ENCODE measurements at places on chromosomes 1 and 21.

DNA sequence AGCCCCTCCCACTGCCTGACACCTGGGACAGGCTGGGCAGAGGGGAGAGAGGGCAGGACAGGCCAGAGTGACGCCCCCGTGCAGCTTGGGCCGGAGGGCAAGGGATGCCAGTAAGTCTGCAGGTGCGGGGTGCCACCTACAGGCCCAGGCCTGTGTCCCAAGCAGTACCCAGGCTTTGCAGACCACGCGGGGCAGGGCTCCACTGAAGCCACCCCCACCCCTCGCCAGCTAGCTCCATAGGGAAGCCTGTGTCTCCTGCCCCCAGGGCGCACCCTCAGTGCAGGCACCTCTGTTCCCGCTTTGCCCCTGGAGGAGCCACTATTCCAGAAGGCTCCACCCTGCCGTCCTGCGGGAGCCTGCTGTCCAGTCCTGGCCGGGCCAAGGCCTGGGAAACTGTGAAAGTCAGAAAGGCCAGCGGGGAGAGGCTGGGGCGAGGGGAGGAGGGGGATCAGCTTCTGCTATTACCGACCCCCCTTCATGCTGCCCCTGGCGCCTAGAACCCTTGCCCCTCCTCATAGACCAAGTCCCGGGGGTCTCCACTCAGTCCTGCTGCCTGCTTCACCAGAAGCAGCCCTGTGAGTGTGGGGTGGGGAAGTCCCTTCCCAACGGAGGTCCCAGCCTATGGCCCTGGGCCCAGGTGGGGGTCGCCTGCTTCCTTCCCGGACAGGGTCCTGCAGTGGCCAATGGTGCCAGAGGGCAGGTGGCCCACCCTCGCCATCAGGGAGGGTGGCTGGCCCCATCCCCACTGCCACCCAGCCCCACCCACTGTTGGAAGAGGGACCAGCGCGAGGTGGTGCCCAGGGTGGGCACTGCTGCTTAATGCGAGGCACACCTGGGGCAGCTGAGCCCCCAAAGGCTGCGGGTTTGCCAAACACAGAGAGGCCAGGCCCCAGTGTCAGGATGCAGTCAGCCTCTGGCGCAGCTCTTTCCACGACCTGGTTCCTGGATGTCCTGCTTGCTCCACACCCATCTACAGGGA is 54.4 kb downstream of the KCNAB2 start:
- no peak for DNase-seq

- no peak for DNase-seq
Observed at GRCh38 chr1:240526312-240526711, 85.6 kb downstream of the GREM2 start.

DNA sequence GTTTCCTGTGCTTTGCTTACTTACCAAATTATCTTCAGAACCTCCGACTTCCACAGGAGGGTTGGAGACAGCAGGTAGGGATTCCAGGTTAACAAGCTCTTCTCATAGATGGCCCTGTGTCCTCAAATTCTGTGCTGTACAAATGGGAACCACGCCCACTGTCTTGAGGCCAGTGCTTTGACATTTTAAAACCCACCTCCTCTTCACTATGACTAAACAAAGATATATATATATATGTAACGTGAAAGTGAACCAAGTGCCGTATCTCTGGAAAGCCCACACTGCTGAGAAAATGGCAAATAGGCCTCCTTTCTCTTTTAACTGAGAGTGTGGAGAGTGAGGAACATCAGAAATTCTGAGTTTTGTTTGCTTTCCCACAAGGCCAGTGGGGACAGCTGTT is 99.6 kb downstream of the ZBTB18 start:
- no peak for DNase-seq

DNA sequence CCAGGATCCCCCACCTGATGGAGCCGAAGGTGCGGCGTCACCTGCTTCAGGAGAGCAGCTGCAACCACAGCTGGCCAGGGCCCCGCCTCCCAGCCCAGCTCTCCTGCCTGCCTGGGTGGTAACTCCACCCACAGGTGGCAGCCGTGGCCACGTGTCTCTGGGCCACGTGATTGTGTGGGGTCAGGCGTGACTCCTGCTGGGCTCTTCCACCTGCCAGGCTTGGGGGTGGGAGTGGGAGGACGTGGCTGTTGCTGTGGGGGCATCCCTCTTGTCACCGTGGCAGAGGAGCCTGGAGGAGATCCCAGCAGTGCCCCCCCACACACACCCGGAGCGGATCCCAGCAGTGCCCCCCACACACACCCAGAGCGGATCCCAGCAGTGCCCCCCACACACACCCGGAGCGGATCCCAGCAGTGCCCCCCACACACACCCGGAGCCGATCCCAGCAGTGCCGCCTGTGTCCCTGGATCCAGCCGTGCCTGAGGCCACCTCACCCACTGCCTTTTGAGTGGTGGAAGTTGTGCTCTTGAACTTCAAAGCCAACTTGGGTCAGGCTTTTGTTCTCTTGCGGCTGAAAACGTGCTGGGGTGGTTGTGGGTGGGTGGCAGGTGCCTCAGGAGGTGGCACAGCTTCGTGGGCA is 32.2 kb downstream of the POFUT2 start:
- DNase-seq: no peak

DNA sequence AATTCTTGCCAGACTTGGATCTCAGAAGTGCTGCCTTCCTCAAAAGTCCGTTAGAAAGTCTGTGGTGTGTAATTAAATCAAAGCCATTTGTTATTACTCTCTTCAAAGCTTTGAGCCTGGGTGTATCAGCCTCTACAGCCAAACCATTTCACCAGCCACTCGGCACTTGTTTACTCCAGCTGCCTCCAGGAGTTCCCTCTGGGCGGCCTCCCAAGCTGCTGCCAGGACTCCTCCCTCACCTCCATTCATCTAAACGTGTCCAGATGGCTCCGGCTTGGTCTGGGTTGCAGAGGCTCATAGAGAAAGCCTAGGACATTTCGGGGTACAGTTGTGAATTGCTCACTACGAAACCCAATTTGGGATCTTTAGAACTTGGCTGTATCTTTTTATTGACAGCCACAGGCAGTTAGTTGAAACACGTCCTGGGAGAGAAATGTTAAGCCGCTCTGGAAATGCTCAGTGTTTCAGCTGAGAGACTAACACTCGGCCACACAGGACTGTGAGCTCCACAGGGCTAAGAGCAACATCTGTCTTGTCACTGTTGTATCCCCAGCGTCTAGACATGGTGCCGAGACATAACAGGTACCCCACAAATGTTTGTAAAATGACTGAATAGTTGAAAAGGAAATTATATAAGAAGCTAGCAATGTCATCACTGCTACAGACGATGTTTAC is 116.9 kb upstream of the NGF start:
- no peak for DNase-seq

- no peak for DNase-seq
Observed at GRCh38 chr1:148290881-148291280, 138.8 kb upstream of the NBPF11 start.

GRCh38 chr1:221290669-221291068 is 411.4 kb downstream of the HLX start:
- no peak for DNase-seq

DNA sequence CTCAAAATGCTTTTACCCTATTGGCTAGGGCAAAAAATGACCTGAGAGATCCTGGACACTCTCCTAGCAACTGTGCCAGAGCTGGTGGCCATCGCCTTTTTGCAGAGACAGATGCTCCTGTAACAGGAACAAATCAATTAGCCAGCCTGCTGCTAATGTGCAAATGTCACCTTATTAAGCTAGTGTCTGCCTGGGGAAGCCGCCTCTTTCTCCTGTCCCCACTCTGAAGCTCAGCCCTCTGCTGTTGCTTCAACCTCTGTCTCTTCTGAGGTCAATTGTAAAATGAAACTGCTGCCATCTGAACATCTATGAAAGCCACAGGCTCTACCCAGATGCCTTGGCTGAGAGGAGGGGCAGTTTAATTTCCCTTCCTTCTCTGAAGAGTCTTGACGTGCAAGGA is 85.5 kb upstream of the CACNA1E start:
- no peak for DNase-seq

DNA sequence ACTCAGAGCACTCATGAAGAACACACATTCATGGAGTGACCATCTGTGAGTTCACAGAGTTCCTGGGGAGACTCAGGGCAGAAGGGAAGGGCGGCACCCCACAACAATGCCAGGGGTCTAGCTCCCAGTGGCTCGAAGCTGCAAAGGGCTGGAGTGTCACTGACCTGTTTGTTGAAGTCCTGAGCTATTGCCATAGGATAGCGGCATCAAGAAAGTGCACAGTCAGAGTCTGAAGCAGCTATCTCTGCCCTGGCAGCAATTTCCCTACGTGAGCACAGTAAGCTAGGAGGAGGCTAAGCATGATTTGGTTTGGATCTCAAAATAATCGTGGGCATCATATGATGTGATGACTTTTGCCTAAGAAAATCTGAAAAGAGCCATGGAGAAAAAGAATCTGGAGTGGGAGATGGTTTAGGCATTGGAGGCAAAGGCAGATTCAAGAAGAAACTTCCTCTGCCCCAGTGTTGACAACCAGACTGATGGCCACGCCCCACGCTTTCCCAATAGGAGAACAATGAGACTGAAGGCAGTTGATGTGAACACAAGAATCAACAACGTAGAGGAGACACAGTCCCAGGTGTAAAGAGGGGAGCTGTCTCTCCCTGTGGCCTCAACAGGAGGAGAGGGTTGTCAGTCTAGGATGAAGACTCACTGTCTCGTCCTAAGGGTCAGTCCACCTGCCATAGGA is 100.0 kb upstream of the SLC25A33 start:
- DNase-seq: no peak

DNA sequence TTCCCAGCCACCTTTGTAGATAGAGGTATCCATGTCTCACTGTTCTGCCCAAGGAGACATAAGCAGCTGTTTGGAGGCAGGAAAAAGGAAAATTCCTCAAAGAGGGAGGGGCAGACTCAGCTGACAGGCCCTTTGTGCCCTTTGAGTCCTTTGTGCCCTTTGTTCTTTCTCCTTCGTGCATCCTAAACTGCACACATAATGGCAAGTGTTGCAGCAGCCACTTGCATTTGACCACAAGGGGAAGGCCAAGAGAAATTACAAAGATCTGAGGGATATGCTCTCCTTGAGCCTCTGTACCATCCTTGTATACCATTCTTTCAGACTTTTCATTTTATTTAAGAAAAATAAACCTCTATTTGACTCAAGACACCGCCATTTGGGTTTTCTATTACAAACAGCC is 71.8 kb upstream of the PKN2 start:
- no peak for DNase-seq

- no peak for DNase-seq
Observed at GRCh38 chr1:230068952-230069684, 2.1 kb downstream of the GALNT2 start.

DNA sequence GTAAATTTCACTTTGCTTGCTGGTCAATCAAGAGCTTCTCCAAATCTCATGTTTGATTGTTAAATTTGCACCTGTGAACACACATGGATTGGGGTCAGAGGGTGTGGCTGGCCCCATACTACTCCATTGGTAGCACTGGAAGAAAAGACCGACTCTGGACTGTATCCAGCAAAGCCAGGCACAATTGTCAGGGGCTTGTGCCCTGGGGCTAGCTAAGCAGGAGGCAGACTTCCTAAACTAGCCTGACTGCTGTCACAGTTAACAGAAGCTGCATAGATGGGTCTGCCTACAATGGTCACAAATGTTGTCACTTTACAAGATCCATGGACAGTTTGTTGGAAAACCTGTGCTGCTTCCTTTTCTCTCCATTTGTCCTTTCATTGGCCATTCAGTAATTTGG is 421.0 kb downstream of the DSCAM start:
- DNase-seq: no peak

- no peak for DNase-seq
Observed at GRCh38 chr21:17729455-17729854, 89.7 kb downstream of the C21orf91 start.

- DNase-seq: no peak
Observed at GRCh38 chr1:98049370-98050135, 128.7 kb upstream of the DPYD start.

- no peak for DNase-seq
Observed at GRCh38 chr1:183732236-183732880, 72.6 kb upstream of the RGL1 start.

GRCh38 chr1:193310564-193310963 is 124.2 kb upstream of the B3GALT2 start:
- no peak for DNase-seq

GRCh38 chr1:38015978-38016725 is 3.6 kb downstream of the UTP11 start:
- DNase-seq: no peak

DNA sequence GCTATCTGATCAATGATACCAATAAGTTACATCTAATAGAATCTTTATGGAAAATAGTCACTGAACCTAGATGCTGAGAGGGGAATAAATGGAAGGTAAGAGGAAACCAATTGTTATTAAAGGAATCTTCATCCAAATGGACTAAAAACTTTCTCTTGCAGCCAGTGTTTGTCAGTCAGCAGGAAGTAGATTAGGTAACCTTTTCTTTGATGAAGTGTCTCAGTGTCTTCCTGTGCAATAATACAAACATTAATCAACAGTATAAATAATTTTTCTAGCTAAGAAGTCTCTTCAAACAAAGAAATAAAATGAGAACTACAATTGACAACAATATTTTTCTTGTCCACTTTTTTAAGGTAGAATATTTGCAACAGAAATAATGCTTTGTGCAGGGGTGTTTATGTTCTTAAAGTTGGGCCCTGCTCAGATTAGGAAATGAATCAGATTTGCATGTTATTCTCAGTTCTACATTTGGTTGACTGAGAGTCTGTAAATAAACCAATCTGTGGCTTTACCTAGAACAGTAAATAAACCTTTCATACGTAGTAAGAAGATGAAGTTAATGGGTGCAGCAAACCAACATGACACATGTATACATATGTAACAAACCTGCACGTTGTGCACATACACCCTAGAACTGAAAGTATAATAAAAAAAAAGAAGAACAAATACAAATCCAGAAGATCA is 391.4 kb downstream of the MRPL39 start:
- no peak for DNase-seq

DNA sequence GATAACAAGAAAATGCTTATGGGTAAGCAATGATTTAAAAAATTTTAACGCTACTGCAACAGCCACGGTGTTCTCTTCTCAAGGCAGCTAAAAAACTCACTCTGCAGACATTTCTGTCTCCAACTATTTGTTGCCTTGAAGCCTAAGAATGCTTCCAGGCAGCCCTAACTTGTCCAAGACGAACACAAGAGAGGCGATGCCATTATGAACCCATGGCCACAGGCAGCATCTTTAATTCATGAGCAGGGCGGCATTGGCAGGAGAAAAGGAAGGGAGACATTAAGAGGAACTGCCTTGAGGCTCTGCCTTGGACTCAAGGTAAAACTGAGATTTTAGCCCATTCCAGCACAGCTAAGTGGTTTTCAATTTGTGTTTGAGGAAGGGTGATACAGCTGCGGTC is 67.5 kb downstream of the KCND3 start:
- DNase-seq: no peak

DNA sequence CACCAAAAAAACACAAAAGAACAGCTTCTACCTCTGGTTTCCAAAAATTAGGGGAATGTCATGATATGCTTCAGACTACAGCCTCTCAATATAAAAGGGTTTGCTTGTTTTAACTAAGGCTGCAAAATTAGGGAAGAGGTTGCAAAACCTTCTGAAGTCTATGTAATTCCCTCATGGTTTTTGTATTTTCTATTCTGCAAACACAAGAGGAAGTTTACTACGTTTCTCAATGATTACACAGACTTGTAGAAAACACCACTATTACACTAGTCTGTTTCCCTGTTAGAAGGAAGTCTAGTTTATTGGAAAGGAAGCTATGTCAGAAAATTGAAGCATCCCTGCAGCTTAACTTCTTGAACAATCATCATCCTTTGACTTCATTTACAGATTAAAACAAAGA is 229.7 kb upstream of the FMN2 start:
- DNase-seq: no peak
